Astrocyte of the spinal cord (primary cell): ENCODE measurements at places on chromosomes 2 and 18.
A peak's percentile ranks its signal among the peaks of the same experiment; 100 is the strongest.

GRCh38 chr2:65364986-65365733 lies 67.2 kb downstream of the SPRED2 start:
- DNase-seq: no peak

DNA sequence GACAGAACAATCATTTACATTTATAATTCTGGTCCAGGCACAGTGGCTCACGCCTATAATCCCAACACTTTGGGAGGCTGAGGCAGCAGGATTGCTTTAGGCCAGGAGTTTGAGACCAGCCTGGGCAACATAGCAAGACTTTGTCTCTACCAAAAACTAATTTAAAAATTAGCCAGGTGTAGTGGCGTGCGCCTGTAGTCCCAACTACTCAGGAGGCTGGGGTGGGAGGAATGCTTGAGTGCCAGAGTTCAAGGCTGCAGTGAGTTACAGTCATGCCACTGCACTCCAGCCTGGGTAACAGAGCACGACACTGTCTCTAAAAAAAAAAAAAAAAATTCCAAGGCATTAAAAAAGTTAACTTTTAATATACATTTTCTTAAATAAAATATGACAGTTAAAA lies 88.1 kb downstream of the PLEKHM3 start:
- no peak for DNase-seq

GRCh38 chr18:8413751-8414150 lies 195.5 kb upstream of the RAB12 start:
- DNase-seq: no peak

DNA sequence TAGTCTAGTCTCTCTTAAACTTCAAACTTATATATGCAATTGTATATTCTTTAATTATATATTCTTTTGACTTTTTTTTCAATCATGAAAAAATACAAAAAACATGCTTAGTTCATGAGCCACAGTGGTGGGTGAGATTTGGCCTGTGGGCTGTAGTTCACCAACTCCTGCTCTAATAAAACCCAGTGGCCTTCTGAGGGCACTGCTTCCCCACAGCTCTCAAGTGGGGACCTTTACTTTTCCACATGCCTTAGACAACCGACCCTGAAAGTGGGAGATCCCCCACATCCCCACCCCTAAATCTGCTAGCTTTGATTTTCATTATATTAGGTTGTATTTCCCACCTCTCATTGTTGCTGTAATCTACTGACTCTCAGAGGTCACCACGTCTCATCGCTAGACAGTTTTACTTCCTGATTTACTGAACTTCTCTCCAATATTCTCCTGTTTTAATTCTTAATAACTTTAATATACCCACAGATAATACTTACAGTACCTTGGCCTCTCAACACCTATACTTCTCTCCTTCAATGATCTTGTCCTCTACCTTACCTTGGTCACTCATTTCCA lies 57.3 kb downstream of the ROCK1 start:
- DNase-seq: no peak

GRCh38 chr2:106701203-106702022 lies 184.6 kb downstream of the ST6GAL2 start:
- DNase-seq: no peak

GRCh38 chr18:50719471-50720324 lies 100.1 kb downstream of the MRO start:
- DNase-seq: no peak

GRCh38 chr18:58727776-58728500 lies 56.7 kb downstream of the MALT1 start:
- DNase-seq: peak; percentile 34

- DNase-seq: no peak
These were observed 384.7 kb upstream of the ACVR2A start for GRCh38 chr2:147460155-147460554.

GRCh38 chr2:8149985-8150539 lies 531.8 kb upstream of the ID2 start:
- DNase-seq: peak; percentile 44

DNA sequence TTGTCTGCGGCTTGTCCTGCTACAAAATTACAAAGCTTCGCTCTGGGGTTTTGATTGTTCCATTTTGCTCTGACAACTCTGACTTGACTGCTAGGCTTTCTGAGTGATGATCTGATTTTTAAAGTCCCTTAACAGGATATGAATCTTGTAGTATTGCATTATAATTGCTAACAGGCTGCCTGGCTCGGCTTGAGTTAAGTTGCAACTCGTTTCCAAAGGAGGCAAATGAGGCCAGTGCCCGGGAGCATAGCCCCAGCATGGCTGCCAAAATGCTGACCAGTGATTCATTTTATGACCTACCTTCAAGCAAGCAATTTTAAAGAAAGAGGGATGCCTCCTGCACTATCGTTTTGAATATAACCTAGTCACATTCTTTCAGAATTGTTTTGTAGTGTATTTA lies 135.4 kb downstream of the COL6A3 start:
- peak; percentile 64 for DNase-seq

GRCh38 chr2:200962811-200963123 lies 693 bp downstream of the ORC2 start:
- no peak for DNase-seq

DNA sequence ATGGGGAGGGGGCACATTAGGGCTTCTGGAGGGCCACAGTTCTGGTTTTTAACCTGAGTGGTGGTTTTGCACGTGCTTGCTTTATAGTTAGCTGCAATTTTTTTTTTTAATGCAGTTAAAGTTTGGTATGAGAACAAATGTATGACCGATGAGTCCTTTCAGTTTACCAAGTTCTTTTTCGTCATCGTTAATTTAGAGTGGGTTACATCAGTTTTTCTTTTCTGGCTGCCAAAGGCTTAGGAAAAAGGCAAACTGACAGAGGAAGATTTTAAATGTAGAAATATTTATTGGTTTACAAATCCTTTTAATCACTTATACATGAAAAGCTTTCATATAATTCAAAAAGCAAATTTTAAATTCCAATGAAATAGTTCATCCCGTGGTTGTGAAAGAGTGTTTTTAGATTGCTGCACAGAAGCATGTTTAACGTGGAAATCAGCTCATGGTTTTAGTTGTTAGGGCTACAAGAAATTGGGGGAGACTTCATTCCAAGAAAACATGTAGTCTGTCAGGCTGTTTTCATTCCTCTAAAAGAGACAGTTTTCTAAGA lies 82.9 kb downstream of the MSH2 start:
- no peak for DNase-seq

DNA sequence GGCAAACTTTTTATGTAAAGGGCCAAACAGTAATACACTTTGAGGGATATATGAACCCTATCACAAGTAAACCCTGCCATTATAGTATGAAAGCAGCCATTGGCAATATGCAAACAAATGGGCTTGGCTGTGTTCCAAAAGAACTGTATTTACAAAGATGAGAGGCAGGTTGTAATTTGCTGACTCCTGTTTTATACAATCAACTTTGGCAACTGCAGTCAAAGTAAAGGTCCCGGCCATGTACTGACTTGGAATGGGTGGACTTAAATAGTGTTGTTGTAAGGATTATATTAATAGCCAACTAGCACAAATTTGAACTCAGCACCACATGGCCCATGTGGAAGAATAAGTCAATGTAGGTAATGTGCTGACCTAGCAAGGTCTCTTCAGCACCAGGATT lies 223.4 kb downstream of the WDPCP start:
- no peak for DNase-seq

- DNase-seq: no peak
These were observed 586.8 kb upstream of the CNTNAP5 start for GRCh38 chr2:123438251-123438650.

DNA sequence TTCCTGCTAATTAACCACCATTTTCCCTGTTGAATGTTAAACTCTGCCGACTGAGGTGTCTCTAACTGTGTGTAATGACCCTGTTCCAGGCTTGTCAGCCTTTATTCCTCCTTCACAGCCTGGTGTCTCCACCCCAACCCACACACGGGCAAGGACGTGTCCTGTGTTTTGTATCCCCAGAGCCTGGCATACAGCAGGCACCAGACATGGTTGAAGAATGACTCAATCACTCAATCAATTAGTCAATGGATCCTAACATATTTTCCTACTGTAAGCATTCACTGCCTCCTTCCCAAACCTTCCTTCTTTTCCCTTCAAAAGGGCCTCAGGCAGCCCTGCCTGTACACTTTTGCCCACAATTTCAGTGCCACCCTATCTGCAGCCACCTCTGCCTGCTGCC lies 2.7 kb upstream of the TNS1 start:
- DNase-seq: no peak

- peak; percentile 65 for DNase-seq
These were observed 71.9 kb downstream of the TCF4 start for GRCh38 chr18:55515941-55516710.

DNA sequence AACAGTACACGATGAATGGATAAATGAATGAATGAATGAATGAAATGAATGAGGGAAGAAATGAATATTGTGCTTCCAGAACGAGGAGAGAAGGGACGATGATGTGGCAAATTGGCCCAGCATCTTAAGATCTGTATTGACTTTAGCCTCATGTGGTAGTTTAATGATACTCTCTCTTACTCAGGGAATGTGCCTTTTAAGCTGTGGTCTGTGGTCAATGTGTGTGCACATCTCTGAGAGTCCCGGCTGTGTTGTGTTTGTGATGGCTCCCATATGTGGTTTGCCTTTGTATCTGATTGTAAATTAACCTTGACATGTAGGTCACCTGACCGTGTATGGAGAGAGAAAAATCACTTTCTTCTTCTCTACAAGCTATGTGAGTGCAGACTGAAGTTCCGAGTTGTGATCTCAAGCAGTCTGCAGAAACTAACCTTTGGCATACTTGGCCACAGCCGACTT lies 91.2 kb downstream of the NEDD4L start:
- DNase-seq: peak; percentile 95

- no peak for DNase-seq
These were observed 97.1 kb downstream of the ITGA4 start for GRCh38 chr2:181554061-181554830.

DNA sequence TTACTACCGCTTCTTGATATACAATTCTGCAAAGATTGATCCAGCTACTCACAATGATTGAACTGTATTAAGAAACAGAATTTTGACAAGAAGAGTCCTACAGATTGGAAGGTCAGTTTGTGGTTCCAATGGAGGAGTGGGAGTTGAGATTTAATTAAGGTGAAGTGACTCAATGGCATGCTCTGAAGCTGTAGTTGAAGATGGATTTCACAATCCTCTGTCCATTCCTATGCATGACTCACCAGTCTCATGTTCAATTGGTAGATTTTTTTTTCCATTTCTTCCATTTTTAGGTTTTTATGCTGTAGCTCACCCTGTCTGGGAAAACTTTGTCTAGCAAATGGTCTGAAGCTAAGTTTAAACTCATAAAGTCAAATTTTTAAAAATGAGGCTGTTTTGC lies 83.3 kb downstream of the DPP4 start:
- peak; percentile 81 for DNase-seq

DNA sequence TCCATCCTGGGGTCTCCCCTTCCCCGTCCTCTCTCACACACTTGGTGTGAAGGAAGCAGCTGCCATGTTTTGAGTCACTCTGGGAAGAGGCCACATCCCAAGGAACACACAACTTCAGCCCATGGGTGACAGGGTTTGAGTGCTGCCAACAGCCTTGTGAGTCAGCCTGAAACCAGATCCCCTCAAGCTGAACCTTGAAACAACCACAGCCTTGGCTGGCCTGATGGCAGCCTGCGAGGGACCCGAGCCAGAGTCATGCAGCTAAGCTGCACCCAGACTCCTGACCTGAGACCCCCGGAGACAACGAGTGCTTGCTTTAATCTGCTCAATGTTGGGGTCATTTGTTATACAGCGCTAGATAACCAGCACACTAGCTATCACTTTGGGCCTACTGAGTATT lies 19.3 kb upstream of the MC2R start:
- no peak for DNase-seq

GRCh38 chr2:34570266-34570872 lies 971.3 kb upstream of the FAM98A start:
- no peak for DNase-seq

- no peak for DNase-seq
These were observed 24.1 kb downstream of the ENOSF1 start for GRCh38 chr18:688323-688722.

- DNase-seq: no peak
These were observed 17.0 kb downstream of the KCNK3 start for GRCh38 chr2:26709323-26710110.

DNA sequence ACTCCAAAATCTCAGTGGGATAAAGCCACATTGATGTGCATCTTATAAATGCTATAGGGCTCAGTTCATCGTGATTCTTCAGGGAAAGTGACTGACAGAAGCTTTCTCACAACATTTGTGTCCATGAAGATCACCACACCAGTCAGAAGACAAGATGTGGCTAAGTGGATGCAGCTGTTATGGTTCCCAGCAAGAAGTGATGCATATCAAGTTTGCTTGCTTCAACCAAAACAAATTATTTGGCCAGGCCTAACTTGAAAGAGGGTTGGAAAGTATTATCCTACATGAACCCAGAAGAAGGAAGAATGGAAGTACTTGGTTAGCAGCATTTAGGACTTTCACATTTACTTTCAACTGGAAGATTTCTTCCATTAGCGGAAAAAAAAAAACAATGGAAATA lies 210.0 kb upstream of the ACVR2A start:
- DNase-seq: no peak

DNA sequence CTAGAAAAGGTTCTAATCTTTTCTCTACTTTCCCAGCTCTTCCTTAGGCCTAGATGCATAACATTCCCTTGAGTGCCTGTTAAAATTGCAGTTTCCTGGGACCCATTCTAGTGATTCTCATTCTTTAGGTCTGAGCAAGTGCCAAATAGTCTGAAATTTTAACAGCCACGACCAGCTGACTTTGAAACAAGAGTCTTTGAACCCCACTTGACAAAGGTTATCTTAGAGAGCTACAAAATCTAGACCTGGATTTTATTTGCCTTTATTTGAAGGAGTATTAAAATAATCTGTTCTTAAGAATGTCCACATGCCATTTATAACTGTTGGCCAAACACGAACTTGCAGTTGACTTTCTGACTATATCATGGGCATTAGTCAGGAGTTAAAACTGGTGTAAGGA lies 110.2 kb upstream of the LHCGR start:
- no peak for DNase-seq

GRCh38 chr2:184765112-184765895 lies 167.0 kb downstream of the ZNF804A start:
- peak; percentile 12 for DNase-seq

GRCh38 chr18:11909591-11910026 lies 1.5 kb upstream of the MPPE1 start:
- peak; percentile 24 for DNase-seq

- DNase-seq: no peak
These were observed 150.6 kb upstream of the TCF4 start for GRCh38 chr18:55738483-55739114.

DNA sequence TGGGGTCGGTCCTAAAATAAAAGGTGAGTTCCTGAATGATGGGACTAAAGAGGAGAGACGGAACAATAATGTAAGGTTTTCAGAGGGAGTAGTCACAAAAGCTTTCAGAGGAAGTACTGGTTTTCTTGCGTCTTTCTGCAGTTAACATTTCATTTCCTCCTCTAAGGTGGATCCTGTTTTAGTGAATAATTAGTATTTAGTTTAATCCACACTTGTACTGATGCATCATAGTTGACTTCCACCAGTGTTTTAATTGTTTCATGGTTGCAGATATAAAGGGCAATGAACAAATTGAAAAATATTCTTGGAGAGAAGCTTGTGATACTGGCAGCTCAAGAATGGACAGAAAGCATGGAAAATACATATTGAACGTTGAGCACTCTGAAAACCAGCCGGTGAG lies at the start of gene DYNAP:
Gene DYNAP, plus strand, starts transcription at position 301 of the 400 bp plus-strand sequence. Its CDS starts 38 bp downstream, at position 339.
- DNase-seq: no peak

- no peak for DNase-seq
These were observed 158.2 kb upstream of the RAB12 start for GRCh38 chr18:8450898-8451665.

- no peak for DNase-seq
These were observed 25.3 kb upstream of the TNP1 start for GRCh38 chr2:216885117-216885553.
